ENCODE measurements at places on chromosomes 12 and 14. TPM values are rescaled to one million over a fixed set of nuclear protein-coding genes. Genes with fewer than 3 reads are reported as not detected.

The ADAM20 gene
- polyA plus RNA-seq, result 0.13 TPM

The ASCL4 gene
- not detected for polyA plus RNA-seq

DNA sequence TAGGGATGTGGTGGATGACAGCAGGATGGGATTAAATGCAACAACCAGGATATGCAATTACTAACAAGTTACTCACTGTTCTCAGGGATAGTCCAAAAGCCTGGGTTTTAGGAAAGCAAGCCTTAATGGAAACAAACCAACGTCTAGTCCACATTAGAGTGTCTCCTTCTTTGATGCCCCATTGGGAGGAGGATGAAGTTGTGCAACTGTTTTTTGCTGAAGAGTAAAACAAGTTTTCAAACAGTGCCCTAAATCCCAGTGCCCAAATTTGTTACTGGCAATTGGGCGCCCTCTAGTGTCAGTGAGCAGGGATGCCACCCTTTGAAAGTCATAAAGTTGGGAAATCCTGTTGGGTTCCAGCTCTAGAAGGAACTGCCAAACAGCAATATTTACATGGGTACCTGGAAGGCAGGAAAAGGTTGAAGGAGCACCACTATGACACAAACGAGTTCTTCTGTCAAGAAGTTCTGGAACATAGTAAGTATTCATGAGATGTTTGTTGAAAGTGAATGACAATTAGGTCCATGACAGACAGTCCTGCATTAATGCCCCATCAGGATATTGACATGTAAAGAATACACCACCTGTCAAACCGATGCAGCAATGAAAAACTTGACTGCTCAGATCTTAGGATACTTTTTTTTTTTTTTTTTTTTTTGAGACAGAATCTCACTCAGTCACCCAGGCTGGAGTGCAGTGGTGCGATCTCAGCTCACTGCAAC, 11.1 kb upstream of the DPF3 start:
- DNase-seq, result no peak

GRCh38 chr12:6195665-6196535, 4.3 kb upstream of the CD9 start:
- no peak for DNase-seq

DNA sequence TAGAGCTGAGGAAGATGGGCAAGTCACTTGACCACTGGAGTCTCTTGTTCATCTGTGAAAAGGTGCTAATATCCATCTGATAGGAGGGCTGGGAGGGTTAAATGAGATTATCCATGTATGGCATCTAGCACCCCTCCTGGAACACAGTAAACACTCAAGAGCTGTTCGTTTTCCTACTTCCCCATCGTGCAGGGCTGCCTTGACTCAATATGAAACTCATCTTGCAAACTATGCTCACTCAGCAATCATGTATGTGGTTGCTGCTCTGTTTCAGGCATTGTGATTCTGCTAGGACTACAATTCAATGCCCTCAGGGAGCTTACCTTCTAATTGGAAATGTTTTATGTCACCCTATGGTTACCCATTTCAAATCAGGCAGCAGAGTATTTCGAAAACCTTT, 395.6 kb downstream of the BCAT1 start:
- no peak for DNase-seq

The RHEBL1 gene
- 1.3 TPM for polyA plus RNA-seq

- DNase-seq, result no peak
Measured at GRCh38 chr12:89862511-89863445, 154.1 kb upstream of the ATP2B1 start.

- DNase-seq, result peak; percentile 92
Measured at GRCh38 chr12:19273482-19274330, 144.2 kb downstream of the PLEKHA5 start.

- DNase-seq, result no peak
Measured at GRCh38 chr14:89618330-89618708, 201.3 kb upstream of the FOXN3 start.

DNA sequence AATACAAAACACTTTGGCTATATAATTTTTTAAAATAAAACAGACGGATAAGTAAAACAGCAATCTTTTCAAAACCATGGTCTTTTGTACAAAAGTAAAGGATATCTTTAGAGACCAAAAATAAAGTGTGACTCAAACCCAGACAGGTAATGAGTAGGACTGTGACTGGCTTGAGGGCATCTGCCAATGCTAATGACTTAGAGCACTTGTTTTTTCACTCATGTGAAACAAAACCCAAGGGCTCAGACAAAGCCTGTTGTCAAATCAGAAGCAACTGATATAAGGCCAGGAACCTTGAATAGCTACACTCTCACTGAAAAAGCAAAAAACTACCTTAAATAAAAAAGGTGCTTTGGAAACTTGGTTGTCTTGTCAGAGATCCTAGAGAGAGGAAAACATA, 357.4 kb downstream of the TMEM117 start:
- no peak for DNase-seq

The HOXC12 gene
- polyA plus RNA-seq, result 0.05 TPM

The CLEC2B gene
- 0.27 TPM for polyA plus RNA-seq

The RD3L gene
- not detected for polyA plus RNA-seq

The KTN1 gene
- polyA plus RNA-seq, result 64.0 TPM

DNA sequence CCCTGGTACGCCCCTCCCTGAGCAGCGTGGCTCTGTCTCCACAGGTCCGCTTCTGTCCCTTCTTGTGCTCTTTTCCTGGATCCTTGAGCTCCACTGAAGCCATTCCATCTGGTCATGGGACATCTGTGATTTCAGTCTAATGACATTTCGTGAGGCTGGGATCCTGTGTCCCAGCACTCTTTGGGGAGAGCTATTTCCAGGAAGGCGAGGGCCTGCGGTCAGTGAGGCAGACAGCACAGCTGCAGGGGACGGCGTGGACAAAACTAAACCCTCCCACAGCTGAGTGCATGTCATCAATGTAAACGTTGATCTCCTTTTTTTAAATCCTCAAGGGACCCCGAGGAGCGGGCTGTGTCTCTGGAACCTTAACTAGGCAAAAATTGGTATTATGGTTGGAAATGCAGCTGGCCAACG, 127.7 kb downstream of the DACT1 start:
- DNase-seq, result no peak

GRCh38 chr14:67919259-67920032, 99.9 kb downstream of the RAD51B start:
- DNase-seq, result no peak

DNA sequence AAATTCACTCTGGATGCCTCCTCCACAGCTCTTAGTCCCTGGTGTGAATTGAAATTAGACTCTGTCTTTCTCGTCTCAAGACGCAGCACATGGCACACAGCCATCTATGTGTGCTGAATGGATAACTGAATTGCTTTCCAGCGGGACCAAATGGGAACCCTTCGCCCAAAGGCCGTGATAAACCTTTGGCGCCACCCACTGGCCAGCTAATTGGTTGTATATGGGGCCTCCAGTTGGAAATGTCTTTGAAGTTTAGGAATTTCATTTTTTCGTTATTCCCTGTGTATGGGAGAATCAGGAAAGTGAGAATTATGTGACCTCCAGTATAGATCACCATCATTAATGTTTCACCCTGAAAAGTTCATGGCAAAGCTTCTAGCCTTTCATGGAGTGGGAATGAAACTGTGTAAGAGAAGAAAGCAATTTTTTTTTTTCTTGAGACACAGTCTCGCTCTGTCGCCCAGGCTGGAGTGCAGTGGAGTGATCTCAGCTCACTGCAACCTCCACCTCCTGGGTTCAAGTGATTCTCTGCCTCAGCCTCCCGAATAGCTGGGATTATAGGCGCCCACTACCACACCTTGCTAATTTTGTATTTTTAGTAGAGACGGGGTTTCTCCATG, 9.8 kb upstream of the HSP90AA1 start:
- DNase-seq, result no peak

- DNase-seq, result no peak
Measured at GRCh38 chr12:76781321-76781720, 17.4 kb downstream of the ZDHHC17 start.

GRCh38 chr14:35573911-35574310, 39.9 kb downstream of the INSM2 start:
- no peak for DNase-seq

DNA sequence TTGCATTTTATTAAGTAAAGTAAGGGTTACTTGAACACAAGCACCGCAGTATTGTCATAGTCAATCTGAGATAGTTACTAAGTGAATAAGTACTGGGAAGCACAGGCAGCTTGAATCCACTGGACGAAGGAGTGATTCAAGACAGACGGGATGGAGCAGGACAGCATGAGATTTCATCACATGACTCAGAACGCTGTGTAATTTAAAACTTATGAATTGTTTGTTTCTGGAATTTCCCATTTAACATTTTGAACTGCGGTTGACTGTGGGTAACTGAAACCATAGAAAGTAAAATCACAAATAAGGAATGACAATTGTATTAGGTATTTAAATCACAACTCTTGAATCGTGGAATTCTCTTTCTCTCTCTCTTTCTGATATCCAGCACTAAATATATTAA, 1630.4 kb upstream of the SEL1L start:
- DNase-seq, result peak; percentile 68

DNA sequence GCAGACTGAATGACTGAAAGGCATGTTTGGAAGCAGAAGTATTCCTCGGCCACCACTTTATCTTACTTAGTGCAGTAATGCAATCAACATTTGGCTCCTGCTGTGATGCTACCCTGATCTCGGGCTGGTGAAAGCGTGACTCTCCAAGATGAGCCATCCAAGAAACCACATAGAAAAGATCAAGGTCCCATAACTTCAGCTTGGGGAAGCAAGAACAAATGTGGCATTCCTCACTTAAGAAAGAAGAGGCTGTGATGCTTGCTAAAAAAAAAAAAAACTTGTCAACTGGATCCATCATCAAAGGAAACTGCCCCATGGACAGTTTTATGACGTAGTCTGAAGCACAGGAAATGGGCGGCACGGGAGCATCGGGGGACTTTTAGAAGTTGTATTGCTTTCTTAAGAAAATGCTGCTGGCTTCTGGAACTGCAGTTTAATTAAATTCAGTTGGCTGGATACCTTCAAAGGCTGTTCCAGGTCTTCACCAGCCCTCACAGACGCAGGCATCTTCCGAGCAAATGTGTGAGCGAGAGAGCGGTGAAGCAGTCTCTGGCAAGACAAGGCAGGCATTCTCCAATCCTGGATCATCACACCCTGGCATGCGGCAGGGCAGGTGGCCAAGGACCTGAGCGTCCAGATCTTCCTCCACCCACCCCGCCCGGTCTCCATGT, 38.2 kb upstream of the MAP1LC3B2 start:
- no peak for DNase-seq

The OVCH1 gene
- polyA plus RNA-seq, result 0.06 TPM

DNA sequence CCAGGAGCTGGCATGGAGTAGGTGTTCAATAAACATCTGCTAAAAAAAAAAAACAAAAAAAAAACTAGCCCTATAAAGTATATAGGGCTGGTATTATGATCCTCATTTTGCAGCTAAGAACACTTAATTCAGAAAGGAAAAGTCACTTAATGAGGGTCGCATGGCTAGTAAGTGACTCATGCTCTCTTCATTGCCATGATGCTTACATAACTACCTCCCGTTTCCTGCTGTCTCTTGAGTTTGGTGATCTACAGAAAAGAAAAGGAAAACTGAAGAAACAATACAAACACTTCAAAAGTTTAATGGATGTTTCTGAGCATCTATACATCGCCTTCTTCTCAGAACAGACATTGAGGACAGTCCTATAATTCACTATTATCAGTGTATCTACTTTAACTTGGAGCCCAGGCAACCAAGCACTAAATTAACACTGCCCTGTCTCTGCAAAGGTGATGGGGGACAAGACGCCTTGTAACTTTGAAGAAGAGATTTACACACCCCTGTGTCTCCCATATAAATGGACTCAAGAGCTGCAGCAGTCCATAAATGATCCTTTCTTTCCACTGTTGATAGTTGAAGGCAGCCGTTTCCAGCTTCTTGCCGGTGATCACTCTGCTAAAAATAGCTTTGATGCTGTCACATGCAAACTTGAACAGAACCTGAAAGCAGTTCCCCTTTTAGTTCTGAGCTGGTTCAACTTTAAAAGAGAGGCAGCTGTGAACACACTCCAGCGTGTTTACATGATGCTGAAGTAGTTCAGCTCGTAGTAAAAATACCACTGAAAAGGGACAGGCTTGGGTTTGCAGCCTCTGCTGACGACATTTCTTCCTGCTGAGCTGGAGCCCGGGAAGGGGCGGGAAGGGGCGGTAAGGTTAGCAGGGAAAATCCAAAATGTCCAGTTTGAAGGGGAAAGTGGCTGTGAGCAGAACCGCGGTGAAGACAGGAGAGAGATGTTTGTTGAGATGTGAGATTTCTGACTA, 113.3 kb downstream of the FOXN3 start:
- DNase-seq, result peak; percentile 68

GRCh38 chr12:42617622-42618021, 28.1 kb upstream of the PRICKLE1 start:
- no peak for DNase-seq

The GMFB gene
- polyA plus RNA-seq, result 29.1 TPM

DNA sequence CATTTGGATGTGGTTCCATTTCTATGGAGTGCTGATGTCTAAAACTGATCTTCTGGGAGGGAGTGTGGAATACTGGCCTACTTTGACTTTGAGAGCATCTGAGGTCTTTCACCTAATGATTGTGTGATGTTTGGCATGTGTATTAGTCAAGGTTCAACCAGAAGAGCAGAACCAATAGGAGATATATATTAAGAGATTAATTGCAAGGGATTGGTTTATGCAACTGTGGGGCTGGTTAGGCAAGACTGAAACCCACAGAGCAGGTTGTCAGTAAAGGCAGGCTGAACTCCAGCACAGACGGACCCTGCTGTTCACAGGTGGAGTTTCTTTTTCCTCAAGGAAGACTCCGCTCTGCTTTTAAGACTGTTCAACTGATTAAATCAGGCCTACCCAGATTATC, 11.6 kb downstream of the BMAL2 start:
- no peak for DNase-seq

GRCh38 chr14:102827716-102828115, 50.5 kb downstream of the TRAF3 start:
- no peak for DNase-seq

The ESPL1 gene
- 7.3 TPM for polyA plus RNA-seq

DNA sequence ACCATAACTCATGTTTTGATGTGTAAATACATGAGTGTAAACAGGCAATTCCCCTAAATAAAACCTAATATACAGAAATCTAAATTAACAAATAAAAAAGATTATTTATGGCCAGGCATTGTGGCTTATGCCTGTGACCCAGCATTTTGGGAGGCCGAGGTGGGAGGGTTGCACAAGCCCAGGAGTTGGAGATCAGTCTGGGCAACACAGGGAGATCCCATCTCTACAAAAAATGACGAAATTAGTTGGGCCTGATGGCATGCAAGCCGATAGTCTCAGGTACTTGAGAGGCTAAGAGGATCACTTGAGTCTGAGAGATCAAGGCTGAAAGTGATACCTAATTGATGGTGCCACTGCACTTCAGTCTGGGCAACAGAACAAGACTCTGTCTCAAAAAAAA, 48.7 kb downstream of the BCAT1 start:
- DNase-seq, result no peak

GRCh38 chr12:75260316-75260715, 50.7 kb upstream of the KCNC2 start:
- DNase-seq, result no peak
